Inflammatory macrophage treated with lipopolysaccharide for 1 hour (primary cell): ENCODE measurements at places on chromosomes 16 and 17.
A peak's percentile ranks its signal among the peaks of the same experiment; 100 is the strongest.

- DNase-seq: peak; percentile 48
These were observed 5.3 kb downstream of the ST3GAL2 start for GRCh38 chr16:70433458-70434103.

DNA sequence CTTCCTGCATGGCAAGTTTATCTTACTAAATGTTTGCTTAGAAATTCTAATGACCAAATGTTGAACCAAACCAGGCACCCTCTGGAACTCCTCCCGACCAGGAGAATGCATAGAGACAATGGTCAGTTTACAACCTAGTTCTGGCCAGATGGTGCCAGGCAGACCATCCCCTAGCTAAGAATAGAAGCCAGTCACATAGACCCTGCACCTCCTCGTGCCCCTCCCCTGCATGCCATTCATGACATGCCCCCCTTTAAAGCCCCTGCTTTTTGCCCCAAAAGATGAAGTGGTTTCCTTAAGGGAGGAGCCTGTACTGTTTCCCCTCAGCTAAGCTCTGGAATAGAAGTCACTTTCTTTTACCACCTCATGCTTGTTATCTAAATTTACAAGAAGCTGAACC, 6.6 kb upstream of the CPHXL start:
- DNase-seq: no peak

- no peak for DNase-seq
These were observed 2.0 kb upstream of the ABCC12 start for GRCh38 chr16:48157794-48158193.

- no peak for DNase-seq
These were observed 2.7 kb downstream of the RNF43 start for GRCh38 chr17:58414596-58414997.

DNA sequence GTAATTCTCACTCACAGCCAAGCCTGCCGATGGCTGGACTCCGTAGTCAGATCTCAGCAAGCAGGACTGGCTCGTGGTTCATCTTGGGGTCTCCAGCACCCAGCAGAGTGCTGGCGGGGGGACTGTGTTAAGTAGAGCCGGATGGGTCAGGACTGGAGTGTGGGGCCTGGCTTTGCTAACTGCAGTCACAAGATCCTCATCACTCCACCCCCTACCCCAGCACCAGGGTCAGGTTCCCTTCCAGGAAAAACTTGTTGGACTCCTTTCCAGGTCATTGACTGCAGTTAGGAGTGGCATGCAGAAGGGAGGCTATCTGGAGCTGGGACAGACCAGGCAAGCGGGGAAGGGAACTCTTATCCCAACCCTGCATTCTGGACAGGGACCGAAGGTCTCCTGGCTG, 6.0 kb downstream of the CIITA start:
- no peak for DNase-seq

- DNase-seq: no peak
These were observed 30.0 kb downstream of the CRAMP1 start for GRCh38 chr16:1642148-1642547.
